Caki2 (cell line): ENCODE measurements at places on chromosomes 2 and 18. TPM values are rescaled to one million over a fixed set of nuclear protein-coding genes. Genes with fewer than 3 reads are reported as not detected.

Gene ASB18
- total RNA-seq = not detected in 2 replicates

Gene ST8SIA3
- total RNA-seq = not detected in 2 replicates

Gene LONRF2
- total RNA-seq = 3.6 and 4.7 TPM in 2 replicates

Gene TMEM169
- 5.5 and 8.3 TPM in 2 replicates for total RNA-seq

Gene SNTG2
- total RNA-seq = not detected in 2 replicates

Gene DSG2
- total RNA-seq = 40.9 and 42.9 TPM in 2 replicates

Gene GNLY
- not detected in 2 replicates for total RNA-seq

Gene OXER1
- total RNA-seq = not detected in 2 replicates

Gene IKZF2
- 0.14 and 0.52 TPM in 2 replicates for total RNA-seq

Gene SPOPL
- 7.6 and 12.0 TPM in 2 replicates for total RNA-seq

Gene CCBE1
- 0.17 TPM in 1 of 2 replicates, not detected in the other for total RNA-seq

Gene GFPT1
- 32.5 and 35.1 TPM in 2 replicates for total RNA-seq

Gene AGXT
- not detected in 2 replicates for total RNA-seq
